ENCODE measurements at places on chromosomes 4 and X.

DNA sequence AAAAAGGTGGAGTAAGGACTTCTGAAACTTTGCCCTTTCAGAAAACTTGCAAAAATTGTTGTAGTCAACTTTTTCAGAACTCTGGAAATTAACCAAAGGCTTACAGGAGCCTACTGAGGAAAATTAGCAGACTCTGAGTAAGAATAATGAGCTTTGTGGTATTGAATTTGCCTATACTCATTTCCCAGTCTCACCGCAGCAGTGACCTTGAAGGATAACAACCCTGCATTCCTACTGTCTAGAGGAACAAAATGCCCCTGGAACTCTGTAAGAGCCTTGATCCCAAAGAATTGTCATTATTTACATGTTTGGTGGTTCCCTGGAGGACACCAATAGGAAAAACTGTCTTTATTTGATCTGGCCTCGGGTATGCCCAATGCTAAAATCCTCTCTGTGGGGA lies 57.9 kb downstream of the MND1 start:
- DNase-seq = no peak

- no peak for DNase-seq
These were observed 265.0 kb upstream of the SLITRK2 start for GRCh38 chrX:145552643-145553042.

DNA sequence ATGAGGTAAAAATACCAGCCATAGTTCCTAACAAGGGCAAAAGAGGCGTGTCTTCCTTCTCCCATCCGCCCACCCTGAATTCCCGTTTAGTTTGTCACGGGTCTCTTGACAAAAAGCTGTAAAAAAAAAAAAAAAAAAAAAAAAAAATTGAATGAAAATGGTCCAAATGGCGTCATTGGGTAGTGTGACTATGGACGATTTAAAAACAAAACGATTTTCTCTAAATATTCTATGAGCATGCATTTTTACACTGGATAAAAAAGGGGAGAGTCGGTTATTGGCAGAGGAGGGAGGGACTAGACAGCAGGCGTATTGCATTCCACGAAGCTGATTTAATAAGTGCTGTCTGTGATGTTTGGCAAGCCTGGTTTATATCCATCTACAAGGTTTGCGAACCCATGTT lies at the start of gene FAM133A:
FAM133A (plus strand) TSS at position 338 of the 403 bp plus-strand sequence. CDS start 35,214 bp downstream, outside the sequence.
- no peak for DNase-seq

DNA sequence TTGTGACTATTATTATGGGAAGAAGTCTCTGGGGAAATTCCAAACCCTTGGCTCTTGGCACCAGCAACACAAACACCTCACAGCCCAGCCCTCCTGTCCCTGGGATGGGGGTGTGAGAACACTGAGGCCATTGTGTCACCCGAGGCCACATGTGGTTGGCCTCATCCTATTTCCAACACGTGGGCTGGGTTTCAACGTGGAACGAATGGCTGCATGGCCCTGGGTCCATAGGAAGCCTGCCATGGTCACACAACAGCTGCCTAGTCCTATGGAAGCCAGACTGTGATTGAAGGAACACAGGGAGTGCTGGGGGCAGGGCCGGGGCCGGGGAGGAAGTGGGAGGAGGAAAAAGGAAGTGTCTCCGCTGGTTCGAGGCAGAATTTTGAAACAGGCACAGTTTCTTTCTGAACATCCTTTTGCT lies 10.0 kb downstream of the CLCN4 start:
- no peak for DNase-seq

DNA sequence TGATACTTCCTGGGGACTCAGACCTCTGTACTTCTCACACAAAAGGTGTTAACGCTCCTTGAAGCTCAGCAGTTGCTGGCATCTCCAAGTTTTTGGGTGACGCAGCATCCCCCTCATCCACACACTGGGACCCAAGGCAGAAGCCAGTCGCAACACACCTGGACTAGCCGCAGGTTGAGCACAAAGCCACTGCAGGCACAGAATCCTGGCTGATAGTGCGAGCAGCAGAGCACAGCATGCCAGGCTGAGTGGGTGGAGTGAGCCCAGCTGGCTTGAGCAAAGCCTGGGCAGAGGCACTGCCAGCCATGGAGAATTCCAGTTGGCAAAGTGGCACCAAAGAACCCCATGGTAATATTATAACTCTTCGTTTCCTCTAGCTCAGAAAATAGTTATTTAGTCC lies 873.2 kb upstream of the NDST4 start:
- no peak for DNase-seq

- DNase-seq = no peak
These were observed 141.4 kb downstream of the NAA11 start for GRCh38 chr4:79184476-79184875.

DNA sequence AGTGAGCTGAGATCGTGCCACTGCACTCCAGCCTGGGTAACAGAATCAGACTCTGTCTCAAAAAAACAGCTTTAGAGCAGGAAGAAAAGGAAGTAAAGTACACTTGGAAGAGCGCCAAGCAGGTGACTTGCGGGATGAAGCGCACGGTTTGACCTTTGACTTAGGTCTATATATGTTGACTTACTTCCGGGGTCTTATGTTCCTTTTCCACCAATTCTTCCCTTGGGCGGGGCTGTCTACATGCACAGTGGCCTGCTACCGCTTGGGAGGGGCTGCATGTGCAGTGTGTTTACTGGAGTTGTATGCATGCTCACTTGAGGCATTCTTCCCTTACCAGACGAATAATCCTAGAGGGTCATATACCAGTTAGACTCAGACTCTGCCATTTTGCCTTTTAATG lies 108.6 kb downstream of the APOOL start:
- no peak for DNase-seq

DNA sequence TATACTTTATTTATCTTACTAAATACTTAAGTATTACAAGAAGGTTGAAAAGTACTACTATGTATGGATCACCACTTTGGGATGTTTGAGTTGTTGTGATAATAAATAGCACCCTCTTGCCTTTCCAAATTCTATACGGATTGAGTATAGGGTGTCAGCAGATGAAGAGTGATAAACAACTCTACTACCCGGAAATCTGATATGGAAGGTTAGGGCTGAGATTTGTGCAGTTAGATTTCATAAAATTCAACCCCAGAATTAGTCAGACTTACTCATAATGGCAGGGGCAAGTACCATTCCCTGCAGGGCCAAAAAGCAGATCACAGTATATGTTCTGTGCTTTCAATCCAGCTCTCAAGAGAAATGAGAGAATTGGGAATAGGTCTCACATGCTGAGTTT lies 1008.9 kb upstream of the PCDH7 start:
- DNase-seq = no peak

DNA sequence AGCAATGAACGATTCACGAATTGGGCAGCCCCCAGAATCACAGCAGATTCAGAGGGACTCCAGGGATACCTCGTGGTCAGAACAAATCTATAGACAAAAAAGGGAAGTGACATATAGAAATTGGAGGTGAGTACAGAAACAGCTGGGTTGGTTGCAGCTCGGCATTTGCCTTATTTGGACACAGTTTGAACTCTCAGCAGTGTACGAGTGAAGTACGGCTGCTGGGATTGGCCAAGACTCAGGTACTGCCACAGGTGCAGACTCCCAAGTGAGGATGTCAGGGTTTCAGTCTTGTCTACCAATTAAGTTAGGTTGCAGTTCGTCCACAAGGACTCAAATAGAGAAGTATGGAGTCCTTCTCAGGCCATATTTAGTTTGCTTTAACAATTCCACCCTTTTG lies 28.2 kb downstream of the HTT-AS start:
- no peak for DNase-seq

DNA sequence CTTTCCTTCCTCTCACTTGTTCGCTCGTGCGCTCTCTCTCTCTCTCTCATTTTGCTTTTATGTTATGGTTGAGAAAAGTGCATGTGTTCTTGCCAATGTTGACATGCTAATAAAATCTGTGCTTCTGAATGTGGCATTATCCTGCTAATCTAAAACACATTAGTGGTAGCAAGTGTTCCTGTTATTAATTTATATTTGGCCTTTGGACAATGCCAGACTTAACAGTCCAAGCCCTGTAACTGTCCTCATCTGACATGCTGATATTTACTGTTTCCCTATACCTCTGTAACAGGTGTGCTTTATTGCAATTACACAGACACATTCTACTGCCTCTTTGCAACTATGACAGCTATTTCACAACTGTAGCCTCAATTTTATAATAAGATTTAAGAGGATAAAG lies 2.7 kb downstream of the PPARGC1A start:
- DNase-seq = no peak

DNA sequence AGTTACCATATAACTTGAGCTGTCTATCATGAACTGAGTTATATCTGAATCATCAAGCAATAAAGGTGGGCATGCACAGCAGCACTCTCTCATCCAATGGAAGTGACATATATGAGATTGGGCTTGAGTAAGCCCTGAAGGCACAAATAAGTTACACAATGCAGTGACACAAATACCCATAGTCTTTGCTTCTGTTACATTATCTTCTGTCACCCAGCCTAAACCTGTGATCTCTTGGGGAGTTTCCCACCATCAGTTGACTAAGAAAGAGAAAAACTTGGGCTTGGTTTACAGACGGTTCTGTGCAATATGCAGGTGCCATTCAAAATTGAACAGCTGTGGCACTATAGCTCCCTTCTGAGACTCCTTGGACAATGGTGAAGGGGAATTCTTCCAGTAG lies 138.8 kb upstream of the IL15 start:
- no peak for DNase-seq

- no peak for DNase-seq
These were observed 41.5 kb downstream of the CLCN4 start for GRCh38 chrX:10198254-10198653.

GRCh38 chr4:148808416-148808815 lies 366.2 kb upstream of the NR3C2 start:
- DNase-seq = no peak

All from activated naive CD8-positive, alpha-beta T cell treated with anti-CD3 and anti-CD28 coated beads, Interleukin-2, amount 50 U/mL, for 16 hours (primary cell).